Right forelimb (tissue), 1 donor: ENCODE measurements at places on chromosomes 7 and 10.

- peak; percentile 10 for DNase-seq
Measured at GRCh38 chr10:129344731-129345355, 122.2 kb upstream of the MGMT start.

DNA sequence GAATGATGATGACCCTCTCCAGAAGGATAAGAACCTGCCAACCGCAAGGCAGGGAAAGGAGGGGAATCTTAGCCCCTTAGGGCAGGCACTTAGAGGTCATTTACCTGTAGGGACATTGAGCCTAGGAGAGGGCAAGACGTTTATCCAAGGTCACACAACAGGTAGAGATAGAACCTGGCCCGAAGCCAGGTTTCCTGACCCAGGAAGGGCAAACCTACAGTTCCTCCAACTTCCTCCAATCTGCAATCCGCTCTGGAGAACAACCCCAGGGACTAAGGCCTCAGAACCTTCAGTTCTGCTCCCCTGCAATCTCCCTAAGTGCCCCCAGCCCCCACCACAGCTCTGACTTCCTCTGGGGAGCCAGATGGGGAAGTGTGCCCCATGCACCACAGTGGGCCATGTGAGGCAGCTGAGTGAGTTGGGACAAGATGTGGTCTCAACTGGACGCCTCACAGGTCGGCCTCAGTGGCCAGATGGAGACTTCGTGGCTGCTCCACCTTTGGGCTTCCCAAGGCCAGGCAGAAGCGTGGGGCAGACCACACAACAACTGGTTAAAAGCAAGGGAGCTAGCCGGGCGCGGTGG is 1.4 kb upstream of the PSAP start:
- no peak for DNase-seq

DNA sequence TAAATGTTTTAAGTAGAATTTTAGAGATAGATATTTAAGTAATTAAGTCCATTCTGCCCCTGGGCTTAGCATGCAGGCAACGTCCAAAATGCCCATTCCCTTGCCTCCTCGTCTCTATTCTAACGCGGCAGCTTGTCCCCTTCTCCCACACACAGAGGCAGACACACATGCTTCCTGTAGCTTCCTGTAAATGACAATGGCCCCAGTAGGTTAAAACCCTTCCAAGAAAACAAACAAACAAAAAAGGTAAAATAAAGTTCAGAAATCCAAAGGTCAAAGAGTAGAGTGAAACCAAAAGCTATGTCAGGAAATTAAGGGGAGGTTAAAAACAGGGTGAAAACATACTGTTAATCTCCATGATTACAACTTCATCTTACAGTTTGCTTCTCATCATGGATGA is 857.6 kb downstream of the GATA3 start:
- DNase-seq: no peak

DNA sequence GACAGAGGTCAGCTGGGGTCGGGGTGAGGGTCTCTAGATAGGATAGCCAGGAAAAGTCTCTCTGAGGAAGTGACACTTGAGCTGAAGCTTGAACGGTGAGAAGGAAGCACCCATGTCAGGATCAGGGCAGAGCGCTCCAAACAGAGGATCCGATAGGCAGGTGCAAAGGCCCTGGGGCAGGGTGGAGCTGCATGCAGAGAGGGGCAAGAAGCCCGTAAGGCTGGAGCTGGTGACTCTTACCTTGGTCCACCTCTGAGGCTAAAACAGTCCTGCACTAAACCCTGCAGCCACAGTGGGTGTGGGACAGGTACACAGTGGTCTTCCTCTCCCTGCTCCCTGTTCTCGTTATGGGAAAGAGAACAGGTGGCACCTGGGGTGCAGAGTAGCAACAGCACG is 5.8 kb upstream of the C10orf71 start:
- no peak for DNase-seq

GRCh38 chr7:45064047-45064725 is 24.6 kb downstream of the NACAD start:
- no peak for DNase-seq

GRCh38 chr7:53358269-53358668 is 322.8 kb downstream of the POM121L12 start:
- DNase-seq: no peak

DNA sequence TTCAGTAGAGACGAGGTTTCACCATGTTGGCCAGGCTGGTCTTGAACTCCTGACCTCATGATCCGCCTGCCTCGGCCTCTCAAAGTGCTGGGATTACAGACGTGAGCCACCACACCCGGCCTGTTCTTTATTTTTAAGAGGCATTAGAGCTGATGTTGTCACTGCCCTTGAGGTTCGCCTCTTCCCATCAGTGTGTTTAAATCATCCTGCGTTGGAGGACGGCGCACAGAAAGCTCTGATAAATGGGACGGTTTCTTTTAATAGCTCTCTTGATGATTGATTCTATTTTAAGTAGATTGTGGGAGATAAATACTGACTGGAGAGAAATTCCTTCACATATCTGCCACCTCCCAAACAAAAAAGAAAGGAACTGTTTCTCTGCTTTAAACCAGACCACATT is 29.0 kb downstream of the UPP1 start:
- no peak for DNase-seq

- DNase-seq: no peak
Measured at GRCh38 chr10:95363303-95363912, 72.6 kb upstream of the PDLIM1 start.

DNA sequence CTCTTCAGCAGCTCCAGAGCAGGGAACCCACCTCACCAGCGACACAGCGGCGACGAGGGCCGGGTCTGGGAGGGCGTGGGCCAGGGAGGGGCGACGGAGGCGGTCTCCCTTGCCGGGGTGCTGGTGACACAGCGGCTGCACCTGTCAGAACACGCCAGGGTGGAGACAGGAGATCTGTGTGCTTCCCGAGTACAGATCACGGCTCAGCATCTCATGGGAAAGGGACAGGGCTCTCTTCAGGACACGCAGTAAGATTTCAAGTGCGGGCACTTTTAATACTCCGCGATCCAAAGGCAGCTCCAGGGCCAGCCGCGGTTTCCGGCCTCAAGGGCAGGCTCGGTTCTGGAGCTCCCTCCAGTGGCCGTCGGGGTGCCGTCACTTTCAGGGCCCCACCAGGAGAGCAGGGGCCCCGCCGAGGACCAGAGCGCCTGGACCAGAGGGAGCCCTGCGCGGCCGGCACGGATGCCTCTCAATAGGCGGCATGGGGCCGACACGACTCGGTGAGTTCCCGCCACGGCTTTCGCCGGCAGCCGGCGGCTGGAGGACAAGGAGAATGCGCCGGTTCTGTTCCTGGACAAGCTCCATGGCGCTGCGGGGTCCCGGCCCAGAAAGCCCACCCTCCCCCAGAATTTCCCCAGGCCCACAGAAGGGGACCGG is 21.4 kb downstream of the GPR146 start:
- DNase-seq: peak; percentile 87

GRCh38 chr10:93267521-93267920 is 193.8 kb downstream of the CYP26A1 start:
- DNase-seq: no peak

DNA sequence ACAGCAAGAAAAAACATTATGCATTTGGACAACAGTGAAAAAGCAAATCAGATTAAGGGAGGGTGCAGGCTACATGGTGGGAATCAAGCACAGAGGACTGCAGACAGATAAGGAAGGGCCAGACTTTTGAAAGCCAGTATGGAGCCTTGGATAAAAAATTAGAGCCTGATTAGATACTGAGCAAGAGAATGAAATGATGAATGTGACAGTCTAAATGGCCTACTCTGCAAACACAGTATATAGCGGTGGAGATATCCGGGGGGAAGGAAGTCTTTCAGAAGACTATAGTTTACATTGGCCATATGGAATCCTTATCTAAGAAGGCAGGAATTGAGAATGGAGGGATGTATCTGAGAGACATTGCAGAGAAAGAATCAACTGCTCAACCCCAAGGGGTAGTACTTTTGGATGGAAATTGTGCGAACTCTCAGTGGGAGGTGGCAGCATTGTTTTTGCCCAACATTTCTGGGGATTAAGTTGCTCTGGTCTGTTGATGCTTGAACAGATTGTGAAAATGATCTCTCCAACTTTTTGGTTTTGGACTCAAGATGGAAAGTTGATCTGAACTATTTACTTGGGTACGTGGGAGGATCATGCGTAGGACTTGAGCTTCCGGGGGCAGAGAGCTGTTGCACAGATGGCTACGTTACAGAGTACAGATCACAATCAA is 39.4 kb upstream of the CHCHD3 start:
- DNase-seq: no peak

DNA sequence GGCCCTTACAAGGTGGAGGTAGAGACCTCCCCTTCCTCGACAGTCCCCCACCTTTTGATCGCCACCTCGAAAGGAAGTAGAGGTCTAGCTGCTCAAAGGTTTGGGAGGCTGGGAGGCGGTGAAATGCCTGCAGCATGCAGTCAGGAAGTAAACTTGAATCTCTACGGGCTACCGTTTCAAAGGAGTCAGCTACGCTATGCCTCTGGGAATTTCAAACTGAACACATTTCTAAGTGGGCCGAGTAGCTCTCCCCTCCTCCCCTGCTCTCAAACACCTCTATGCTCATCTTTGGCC is 68.0 kb downstream of the CXCL12 start:
- no peak for DNase-seq

DNA sequence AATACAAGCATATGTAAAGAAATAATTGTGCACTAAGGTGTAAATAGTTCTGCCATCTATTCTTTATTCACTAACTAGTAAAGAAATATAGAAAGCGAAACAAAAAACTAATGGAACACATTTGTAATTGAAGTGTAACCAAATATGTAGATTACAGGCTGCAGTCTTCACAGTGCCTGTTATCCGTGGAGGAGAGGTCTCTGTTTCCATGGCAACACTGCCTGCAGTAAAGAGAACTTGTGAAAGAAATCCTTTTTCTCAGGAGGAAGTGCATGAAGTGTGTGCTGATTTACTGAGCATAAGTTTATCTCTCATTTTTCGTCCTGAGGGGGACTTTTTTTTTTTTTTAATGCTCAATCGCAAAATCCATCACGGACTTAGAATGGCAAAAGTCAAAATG is 102.5 kb downstream of the APBB1IP start:
- no peak for DNase-seq

DNA sequence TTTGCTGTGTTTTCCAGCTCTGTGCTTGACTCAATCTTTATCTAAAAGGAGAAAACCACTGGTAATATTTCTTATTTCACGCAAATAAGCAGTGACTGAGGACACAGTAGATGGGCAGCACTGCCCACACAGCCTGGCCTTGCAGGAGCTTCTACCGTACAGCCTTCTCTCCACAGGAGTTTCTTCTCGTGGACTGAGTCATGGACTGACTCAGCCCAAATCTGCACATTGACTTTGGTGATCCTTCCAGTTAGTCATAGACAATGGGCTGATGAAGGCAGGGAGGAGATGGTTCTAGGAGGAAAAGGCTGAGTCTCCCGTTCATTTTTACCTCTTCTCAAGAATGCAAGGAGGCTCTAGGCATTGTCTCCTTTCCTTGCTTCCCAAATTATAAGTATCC is 200.7 kb downstream of the RAPGEF5 start:
- no peak for DNase-seq

DNA sequence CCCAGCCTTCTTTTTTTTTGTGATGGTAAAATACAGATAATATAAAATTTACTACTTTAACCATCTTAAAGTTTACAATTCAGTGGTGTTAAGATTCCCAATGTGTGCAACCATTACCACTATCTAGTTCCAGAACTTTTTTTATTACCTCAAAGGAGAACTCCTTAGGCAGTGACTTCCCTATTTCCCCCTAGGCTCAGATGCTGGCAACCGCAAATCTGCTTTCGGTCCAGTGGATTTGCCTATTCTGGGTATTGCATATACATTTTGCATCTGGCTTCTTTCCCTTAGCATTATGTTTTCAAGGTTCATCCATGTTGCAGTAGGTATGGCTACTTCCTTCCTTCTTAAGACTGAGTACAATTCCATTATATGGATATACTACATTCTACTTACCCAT is 56.5 kb downstream of the AFAP1L2 start:
- DNase-seq: no peak

DNA sequence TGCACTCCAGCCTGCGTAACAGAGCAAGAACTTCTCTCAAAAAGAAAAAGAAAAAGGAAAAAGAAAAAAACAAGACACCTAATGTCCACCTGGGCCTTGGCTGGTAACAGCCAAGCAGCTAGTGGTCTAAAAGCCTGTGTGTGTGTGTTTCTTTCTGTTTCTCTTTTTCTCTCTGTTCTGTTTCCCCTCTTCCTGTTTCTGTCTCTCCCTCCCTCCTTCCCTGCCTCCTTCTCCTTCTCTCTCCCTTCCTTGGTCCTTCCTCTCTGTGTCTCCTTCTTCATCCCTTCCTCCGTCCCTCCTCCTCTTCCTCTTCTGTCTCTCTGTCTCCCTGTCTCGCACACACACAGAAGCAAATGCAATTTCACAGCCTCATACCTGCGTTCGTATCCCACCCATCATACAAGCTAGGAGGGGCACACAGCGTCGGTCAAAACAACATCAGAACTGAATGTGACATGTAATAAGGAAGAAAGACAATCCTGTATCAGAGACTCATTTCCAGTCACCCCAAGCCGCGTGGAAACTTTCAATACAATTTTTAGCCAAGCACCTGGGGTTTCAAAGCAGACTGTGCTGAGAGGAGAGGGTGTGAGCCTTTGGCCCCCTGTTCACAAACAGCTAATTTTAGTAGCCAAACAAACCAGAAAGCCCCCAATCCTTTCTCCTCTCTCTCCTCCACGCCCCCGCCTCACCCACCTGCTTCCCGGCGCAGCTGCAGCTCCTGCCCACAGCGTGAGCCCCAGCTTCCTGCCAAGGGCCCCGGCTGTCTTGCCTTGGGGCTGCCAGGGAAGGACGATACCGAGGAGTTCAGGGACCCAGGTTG is 50.2 kb upstream of the GNA12 start:
- no peak for DNase-seq

GRCh38 chr10:104340111-104340526 is 1.9 kb upstream of the ITPRIP start:
- DNase-seq: no peak

- no peak for DNase-seq
Measured at GRCh38 chr10:27169849-27170248, 14.7 kb downstream of the MASTL start.

- no peak for DNase-seq
Measured at GRCh38 chr7:92412745-92413144, 34.5 kb upstream of the GATAD1 start.

GRCh38 chr7:130371046-130371445 is 9.2 kb upstream of the CPA1 start:
- no peak for DNase-seq

- DNase-seq: no peak
Measured at GRCh38 chr7:82760074-82760473, 316.5 kb upstream of the CACNA2D1 start.

DNA sequence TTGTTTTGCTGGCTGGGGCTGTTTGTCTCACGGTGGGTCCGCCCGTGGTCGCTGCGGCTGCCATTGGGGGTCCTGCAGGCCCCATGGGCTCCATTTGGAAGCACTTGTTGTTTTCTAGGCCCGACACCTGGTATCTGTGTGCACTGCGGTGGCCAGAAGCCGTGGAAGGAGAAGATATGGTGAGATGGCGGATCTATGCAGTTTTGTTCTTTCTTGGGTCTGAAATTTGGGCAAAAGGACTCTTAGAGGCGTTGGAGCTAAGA is 109.5 kb upstream of the SHH start:
- DNase-seq: no peak

GRCh38 chr10:121290674-121291073 is 307.6 kb downstream of the FGFR2 start:
- no peak for DNase-seq
